ENCODE measurements at places on chromosomes 2 and 18.

DNA sequence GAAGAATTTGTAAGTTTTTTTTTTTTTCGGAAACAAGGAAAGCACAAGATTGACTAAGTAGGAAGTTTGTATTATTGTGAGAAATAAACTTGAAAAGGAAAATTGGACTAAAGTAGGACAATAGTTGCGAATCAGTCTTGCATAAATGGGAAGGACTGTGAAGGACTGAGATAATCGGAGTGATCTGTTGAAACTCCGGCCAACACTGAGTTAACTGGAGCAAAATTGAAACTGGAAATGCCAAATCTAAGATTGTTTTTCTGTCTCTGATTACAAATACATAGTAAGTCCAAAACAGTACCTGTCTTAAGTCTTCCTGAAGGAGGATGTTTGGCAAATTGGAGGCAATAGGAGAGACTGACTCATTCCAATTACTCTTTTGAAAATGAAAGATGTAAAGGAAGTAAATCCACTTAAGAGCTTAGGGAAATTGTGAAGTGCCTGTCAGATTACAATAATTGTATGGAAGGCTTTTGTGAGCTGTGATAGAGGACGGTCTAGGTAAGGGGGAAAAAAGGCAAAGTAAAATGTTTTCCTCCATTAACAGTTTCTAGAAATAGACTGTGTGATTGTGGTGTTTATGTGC is 204.9 kb upstream of the CYRIA start:
- no peak for DNase-seq

GRCh38 chr2:222655787-222656525 is at the start of gene FARSB:
FARSB (minus strand) TSS chr2:222656092; CDS start chr2:222656073, 19 bp downstream.
- peak; percentile 88 for DNase-seq

DNA sequence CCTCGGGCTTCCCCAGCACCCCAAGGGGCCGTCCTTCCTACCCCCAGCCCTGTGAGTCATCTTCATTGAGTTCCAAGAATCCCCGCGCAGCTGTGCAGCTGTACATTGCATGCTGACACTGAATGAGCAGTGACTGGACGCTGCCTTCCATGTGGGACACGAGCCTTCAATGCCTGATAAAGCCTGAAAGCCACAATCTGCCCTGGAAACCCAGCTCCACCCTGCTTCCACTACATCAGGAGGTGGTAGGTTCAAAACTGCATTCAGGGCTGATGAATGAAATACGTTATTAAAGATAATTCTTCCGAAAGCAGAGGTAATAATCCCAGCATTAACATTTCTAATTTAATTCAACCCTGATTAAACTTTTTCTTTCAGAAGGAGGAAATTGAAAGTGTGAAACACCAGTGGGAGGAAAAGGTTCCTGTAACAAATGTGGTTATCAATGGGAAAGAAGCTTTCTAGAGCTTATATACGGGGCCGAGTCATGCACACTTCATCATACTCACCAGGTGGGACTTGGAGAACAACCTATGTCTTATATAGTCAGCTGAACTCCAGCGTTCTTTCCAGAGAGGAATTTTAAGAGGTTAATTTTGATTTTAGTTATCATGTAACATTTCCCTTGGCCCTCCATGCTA is 360.1 kb downstream of the LPIN1 start:
- DNase-seq, result no peak

GRCh38 chr2:42281416-42282081 is 79.5 kb downstream of the COX7A2L start:
- DNase-seq, result no peak

DNA sequence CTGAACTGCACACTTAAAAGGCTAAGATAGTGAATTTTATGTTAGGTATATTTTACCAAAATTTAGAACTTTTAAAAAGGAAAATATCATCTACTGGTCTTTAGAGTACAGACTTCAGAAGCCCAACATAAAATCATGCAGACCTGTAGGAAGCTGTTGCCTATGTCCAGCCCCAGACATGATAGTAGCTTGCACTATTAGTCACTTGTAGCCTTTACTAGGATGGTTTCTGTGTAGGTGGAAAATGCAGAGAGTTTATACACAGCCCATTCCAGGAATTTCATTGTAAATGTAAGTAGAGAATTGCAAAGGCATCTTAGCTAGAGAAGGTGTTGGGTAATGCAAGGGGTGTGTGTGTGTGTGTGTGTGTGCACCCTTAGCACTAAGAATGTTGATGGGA is 640.2 kb downstream of the RNF144A start:
- no peak for DNase-seq

- DNase-seq, result no peak
Measured at GRCh38 chr18:76518123-76518859, 23.2 kb upstream of the ZNF516 start.

GRCh38 chr2:47616506-47616905 is 166.4 kb upstream of the MSH6 start:
- no peak for DNase-seq

- no peak for DNase-seq
Measured at GRCh38 chr2:40093021-40093675, 314.1 kb upstream of the THUMPD2 start.

DNA sequence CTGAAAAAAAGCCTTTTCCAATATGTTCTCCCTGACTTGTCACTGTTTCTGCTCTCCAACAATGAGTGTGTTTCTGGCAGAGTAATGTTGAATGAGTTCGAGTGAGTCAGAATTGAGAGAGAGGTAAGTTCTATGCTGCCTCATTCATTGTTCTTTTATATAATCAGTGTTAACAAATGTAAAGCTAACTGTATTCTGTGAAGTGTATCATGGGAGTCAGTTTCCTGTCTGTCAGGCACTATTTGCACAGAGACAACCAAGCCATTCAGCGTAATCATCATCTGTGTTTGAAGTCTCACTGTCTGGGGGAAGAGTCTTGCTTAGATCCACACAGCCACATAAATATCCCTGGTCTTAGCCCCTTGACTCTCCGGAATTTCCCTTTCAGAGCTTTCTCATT is 22.0 kb upstream of the UPP2 start:
- DNase-seq, result no peak

DNA sequence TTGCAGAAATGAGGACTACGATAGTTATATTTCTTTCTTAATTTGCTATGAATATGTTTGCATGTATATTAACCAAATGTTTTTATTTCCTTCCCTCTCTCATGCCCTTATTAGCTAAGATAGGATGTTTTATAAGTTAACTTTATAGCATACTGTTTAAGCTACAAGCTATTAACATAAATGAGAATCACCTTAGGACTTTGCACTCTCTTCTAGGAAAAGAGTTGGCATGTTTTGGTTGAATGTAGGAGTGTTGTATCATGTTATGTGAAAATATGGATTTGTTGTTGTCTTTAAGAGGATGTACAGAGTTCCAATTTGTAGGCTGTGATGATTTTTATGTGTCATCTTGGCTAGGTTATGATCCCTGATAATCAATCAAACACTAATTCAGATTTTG is 467.4 kb upstream of the SETBP1 start:
- no peak for DNase-seq

DNA sequence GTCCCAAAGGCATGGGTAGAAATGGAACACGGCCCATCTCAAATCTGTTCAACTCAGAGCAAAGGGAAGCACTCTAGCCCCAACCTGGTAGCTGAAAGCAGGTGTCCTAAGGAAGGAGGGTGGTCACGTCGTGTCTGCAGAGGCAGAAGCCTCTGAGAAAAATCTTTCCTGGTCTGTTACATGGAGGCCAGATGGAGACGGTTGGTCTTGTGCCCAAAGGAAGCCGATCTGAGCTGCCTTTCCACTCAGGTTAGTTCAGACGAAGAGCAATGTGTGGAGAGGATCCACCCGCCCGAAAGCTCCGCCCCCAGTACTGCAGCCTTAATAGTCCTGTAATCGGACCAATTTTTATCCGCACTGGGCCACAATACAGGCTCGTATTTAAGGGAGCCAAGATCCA is 54.9 kb upstream of the AMMECR1L start:
- DNase-seq, result no peak

DNA sequence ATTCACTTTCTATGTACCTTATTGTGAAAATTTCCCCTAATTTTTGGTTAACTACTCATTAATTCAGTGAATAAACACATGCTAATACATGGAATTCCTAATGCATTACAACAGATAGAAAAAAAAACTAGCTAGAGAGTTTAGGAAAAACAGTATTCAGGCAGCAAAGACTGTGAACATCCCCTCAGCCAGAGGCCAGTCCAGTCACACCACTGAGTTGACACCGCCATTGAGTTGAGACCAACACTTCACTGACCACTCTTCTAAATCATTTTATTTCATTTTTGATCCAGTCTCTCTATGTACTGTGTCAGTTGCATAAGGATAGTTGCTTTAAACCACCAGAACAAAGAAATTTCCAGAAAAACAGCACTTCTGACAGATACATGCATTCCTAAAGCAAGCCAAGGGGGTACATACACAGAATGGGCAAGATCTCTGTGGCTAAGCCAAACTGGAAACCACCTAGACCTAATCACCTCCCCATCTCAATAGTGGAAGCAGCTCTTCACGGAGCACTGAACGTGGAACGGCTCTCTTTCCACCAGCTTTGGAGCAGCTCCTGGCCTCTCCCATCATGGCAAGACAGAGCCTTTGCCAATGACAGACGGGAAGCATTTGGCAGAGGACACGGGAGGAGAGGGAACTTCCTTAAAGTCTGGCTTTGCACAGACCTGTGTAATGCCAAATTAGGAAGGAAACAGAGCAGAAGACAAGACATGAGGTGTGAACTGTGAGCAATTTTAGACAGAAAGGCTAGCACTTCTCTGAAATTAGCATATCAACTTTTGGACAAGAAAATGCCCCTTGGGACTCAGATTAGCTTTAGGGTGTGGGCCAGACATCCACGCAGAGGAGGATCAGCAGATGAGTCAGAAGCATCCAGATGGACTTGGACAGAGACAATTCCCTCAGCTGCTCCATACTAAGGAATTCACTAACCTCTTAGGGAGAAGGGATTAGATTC is 36.4 kb downstream of the CACNB4 start:
- peak; percentile 20 for DNase-seq

GRCh38 chr2:43418680-43419079 is 177.2 kb downstream of the THADA start:
- no peak for DNase-seq

DNA sequence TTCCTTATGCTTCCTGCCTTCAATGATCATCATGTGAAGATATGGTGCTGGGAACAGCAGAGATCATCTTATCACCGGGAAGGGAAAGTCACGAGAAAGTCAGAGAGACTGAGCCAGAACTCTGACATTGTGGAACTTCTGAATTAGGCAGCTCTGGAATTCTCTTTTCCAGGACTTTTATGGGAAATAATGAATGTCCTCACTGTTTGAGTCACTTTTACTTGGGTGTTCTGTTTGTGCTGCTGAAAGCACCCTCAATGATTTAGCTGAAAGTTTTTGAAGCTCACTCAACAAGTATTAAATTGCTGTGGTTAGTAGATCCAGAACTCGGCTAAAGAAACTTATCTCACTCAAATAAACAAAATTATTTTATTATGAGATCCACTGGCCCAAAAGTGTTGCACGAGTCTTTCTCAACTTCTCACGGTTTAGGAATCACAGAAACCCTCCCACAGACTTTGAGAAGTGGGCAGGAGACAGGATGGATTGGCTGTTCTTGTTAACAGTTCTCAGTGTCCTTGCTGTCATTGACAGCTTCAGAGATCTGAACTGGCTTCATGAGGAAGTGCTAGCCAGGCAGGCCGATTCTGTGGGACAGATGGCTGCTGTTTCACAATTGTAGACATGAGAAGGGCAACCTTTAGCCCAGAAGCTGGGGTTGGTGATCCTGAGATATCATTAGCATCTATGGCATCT is 26.4 kb upstream of the ATRAID start:
- no peak for DNase-seq

DNA sequence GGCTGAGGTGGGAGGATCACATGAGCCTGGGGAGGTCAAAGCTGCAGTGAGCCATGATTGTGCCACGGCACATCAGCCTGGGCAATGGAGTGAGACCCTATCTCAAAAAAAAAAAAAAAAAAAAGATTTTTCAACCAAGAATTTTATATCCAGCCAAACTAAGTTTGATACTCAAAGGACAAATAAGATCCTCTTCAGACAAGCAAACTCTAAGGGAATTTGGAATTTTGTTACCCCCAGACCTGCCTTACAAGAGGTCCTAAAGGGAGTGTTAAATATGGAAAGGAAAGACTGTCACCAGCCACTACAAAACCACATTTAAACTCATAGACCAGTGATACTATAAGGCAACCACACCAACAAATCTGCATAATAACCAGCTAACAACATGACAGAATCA is 67.5 kb downstream of the WDPCP start:
- no peak for DNase-seq

DNA sequence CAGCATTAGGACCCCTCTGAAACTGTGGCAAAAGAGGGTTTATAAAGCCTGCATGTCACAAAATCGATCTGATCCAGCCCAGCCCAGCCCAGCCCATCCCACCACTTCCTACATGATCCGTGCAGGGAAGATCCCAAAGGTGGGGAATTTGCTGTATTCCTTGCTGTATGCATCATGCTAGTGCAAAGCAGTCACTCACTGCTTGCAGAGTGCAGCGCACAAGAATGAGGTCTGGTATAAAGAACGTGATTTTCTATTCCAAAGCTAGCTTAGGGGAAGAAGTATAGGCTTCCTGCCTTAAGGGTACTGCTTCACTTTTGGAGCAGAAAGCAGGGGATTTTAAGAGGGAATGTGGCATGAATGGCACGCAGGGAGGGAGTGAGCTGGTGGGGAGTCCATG is 18.9 kb upstream of the SERPINB11 start:
- DNase-seq, result no peak

- DNase-seq, result no peak
Measured at GRCh38 chr2:108560895-108561530, 26.7 kb downstream of the LIMS1 start.

DNA sequence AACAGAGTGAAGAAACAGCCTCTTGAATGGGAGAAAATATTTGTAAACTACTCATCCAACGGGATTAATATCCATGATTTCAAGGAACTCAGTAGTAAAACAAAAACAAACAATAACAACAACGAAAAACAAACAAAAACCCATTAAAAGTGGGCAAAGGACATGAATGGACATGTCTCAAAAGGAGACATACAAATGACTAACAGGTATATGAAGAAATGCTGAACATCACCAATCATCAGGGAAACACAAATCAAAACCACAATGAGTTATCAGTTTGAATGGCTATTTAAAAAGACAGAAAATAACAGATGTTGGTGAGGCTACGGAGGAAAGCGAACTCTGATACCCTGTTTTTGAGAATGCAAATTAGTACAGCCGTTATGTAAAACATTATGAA is 224.8 kb upstream of the NRXN1 start:
- no peak for DNase-seq

DNA sequence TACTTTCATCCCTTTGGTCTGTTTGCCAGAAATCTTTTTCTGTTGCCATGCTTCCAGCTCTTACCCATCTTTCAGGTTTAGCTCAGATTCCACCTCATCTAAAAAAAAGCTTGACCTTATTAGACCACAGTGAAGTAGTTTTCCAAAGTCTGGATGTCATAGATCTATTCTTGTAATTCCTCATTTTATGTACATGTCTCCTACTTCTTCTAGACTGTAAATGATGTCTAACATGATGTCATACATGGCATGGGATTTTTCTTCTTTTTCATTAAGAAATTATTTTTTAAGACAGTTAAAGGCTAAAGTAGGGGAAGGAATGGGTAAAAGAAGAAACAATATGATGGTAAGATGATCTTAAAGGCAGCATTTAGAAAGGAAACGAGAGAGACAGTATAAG is 11.3 kb downstream of the GLS start:
- DNase-seq, result no peak

- no peak for DNase-seq
Measured at GRCh38 chr2:27320958-27321543, 1.8 kb downstream of the MPV17 start.

- DNase-seq, result no peak
Measured at GRCh38 chr18:10258836-10259474, 195.5 kb upstream of the APCDD1 start.

Data from GM18507 (cell line).